D721Med (cell line): ENCODE measurements at places on chromosomes 6 and 20.

- DNase-seq, result no peak
Measured at GRCh38 chr6:49662892-49663261, 26.2 kb upstream of the RHAG start.

GRCh38 chr6:19067165-19067564 is 680.0 kb downstream of the RNF144B start:
- DNase-seq, result no peak

GRCh38 chr20:5969940-5970339 is 19.5 kb downstream of the MCM8 start:
- DNase-seq, result no peak

DNA sequence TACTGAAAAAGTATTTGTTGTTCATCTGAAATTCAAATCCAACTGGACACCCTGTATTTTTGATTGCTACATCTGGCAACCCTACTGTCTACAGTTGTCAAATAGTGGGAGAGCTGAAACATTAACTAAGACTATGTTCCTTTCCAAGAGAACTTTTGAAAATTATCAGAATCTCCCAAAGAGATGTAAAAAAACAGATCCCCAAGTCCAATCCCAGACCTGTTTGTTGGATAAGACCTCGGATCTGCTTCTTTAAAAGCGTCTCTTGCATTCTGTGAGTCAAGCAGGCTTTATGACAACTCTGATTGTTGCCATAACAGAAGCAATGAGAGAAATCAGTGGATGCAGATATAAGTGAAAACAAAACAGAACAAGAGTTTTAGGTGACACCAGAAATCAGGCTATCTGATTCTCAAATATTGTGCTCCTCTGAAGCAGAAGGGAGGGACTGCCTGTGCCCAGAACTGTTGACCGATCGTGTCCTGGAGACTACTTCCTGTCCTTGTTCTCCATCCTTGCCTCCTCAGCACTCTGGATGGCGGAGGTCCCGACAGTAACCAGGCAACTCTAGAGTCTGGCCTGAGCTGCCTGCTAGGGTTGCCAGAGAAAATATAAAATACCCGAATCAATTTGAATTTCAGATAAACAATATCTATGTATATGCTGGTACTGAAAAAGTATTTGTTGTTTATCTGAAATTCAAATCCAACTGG is 853.8 kb downstream of the MAFB start:
- no peak for DNase-seq

- peak; percentile 5 for DNase-seq
Measured at GRCh38 chr6:36720251-36721141, 22.9 kb downstream of the RAB44 start.

DNA sequence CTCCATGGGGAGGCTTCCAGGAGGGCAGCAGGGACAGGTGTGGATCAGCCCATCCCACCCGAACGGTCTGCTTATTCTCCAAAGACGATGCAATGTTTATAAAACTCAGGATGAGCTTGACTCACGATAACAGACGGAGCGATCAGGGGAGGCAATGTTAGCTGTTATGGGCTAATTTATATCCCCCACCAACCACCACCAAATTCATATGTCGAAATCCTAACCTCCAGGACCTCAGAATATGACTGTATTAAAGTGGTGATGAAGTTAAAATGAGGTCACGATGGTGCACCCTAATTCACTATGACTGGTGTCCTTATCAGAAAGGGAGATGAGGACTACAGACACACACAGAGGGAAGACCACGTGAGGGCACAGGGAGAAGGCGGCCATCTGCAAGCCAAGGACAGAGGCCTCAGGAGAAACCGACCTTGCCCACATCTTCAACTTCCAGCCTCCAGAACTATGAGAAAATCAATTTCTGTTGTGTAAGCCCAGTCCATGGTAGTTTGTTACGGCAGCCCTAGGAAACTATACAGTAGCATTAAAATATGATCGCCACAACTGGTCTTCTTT is 7.0 kb downstream of the ADTRP start:
- no peak for DNase-seq

DNA sequence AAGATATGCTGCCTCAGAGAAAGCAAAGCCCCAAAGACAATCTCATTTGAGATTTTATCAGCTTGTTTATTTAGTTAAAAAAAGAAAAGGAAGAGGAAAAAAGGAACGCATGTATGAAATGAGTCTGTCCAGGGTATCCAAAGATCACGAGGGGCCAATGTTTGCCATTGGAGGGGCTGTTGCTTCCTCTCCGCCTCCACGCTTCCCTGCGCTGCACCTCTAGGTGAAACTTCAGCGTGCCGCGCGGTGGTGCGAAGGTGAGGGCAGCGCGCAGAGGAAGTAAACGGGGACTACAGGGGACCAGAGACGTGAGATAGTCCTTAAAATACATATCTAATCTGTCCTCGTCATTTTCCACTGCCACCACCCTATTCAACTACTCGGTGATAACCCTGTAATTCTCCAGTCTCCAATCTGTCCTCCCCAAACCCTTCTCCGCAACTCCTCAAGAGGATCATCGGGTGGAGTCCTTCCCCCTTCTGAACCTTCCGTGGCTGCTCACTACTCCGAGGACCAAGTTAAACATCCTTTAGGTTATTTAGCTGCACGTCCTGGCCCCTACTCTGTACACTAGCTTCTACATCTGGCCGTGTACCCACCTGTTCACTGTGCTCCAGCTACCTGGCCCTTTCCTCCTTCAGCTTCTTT is 1.1 kb upstream of the DCBLD1 start:
- DNase-seq, result no peak

DNA sequence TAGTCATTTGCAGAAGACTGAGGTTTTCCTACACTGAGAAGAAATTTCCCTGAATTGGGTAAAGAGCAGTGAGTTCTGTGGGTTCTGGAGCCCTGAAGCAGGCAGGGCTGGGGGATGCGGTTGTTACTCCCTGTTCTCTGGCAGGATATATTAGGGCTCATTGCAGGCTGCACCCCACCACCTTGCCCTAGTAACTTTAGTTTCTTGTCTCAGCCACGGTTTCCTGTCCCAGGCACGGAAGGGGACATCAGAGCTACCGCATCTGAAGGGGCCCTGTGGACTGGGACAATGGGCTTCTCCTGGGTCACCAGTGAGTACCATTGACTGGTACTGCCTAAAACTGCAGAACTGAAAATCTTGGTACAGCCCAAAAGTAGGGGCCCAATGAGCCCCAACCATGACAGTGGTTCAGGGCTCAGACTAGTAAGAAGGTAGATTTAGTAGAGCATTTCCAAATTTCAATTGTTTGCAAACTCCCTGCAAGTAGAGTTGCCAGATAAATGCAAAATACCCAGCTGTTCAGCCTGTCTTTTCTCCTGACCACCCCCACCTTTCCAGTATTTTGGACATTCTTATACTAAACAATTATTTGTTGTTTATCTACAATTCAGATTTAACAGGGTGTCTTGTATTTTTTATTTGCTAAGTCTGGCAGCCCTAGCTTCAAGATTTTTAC is 54.5 kb upstream of the EYA2 start:
- DNase-seq, result no peak

GRCh38 chr6:136524339-136524935 is 25.8 kb downstream of the MAP7 start:
- no peak for DNase-seq

DNA sequence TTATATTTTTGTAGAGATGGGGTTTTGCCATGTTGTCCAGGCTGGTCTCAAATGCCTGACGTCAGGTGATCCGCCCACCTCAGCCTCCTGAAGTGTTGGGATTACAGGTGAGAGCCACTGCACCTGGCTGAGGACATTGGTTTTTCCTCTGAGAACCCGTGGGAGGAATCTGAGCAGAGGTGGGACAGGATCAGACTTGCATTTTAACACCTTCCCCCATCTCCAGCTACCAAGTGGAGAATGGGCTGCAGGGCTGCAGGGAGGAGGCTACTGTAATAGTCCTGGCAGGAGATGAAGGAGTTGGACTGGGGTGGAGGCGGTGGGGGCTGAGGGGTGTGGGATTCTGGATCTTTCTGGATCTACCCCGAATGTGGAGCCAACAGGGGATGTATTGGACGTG is 24.5 kb downstream of the FAM110A start:
- no peak for DNase-seq

- no peak for DNase-seq
Measured at GRCh38 chr20:58349570-58349969, 39.5 kb upstream of the VAPB start.

DNA sequence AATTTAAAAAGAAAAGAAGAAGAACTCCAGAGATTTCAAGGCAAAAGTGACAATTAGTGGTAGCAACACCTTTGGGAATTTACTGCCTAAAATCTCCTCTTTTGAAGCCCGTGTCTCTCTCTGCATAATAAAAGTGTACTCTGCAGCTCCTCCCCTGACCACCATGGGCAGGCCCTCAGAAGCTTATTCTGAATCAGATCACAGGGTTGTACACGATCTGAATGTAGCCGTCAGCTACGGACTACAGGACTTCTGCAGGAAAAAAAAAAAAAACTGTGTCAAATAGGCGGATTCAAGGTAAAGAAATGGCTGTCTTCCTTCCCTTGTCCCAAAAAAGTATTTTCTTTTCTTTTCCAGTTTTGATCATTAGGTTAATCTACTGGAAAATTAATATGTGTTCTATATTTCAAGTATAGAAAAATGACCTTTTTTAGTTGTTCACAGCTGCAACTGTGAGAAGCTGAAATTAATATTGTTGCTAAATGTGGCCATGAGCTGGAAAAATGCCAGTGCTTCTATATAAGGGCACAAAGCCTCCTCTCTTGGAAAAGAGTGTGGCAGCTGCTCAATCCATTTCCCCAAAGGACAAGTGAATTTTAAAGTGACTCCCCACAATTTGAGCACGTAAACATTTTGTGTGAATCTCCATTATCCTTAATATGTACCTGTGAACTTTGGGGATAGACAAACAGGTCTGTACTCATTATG is 397.4 kb downstream of the C6orf118 start:
- DNase-seq, result no peak

- DNase-seq, result no peak
Measured at GRCh38 chr6:152401978-152402377, 235.2 kb downstream of the SYNE1 start.

DNA sequence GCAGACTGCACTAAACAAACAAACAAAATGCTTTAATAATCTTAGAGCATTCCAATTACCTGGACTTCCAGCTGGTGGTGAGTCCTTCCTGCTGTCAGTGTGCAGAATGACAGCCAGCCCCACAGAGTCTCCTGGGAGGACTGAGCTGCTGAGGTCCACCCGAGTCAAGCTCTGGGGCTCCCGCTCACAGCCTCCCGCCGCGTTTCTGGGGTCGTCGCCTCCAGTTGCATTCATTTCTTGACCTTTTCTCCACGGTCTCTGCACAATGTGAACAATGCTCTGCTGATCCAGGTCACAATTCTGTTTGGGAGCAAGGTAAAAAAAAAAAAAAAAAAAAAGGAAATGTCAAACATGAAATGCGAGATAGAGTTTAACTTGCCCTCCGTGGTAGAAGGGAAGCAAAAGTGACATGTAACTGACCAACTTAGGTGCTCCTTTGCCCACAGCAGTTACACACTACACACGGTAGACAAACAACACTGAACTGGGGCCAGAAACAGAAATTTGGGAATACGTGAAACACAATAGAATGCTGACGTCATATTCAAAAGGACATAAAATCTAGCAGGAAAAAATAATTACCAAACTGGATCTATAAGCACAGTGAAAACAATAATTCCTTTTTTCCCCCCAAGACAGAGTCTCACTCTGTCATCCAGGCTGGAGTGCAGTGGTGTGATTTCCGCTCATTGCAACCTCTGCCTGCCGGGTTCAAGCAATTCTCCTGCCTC is 464.9 kb downstream of the PRKN start:
- DNase-seq, result no peak

GRCh38 chr6:143555071-143555492 is 43.6 kb upstream of the FUCA2 start:
- DNase-seq, result no peak

GRCh38 chr6:11824986-11825385 is 46.4 kb upstream of the ADTRP start:
- DNase-seq, result no peak

GRCh38 chr20:13581451-13581850 is 57.3 kb downstream of the TASP1 start:
- no peak for DNase-seq

- DNase-seq, result no peak
Measured at GRCh38 chr6:9704989-9705388, 709.9 kb downstream of the TFAP2A start.

- DNase-seq, result no peak
Measured at GRCh38 chr20:57455386-57455785, 64.2 kb downstream of the RBM38 start.

GRCh38 chr6:37480118-37480736 is 19.5 kb downstream of the CCDC167 start:
- no peak for DNase-seq

DNA sequence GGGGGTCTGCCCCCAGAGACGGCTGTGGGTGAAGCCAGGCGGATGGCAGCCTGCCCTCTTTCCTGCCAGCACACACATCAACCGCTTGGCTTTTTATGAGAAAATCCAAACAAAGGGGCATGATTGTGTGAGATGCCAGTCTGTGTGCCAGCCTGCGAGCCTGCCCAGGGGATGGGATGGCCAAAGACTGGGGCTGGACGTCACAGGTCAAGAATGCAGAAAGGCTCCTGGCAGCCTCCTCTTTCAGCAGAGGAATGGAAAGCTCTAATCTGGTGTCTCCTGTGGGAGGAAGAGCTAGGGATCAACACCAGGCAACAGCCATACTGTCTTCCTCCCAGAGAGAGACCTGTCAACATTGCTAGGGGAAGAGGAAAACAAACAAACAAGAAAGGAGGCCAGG is 15.8 kb downstream of the TUBB2B start:
- DNase-seq, result no peak

DNA sequence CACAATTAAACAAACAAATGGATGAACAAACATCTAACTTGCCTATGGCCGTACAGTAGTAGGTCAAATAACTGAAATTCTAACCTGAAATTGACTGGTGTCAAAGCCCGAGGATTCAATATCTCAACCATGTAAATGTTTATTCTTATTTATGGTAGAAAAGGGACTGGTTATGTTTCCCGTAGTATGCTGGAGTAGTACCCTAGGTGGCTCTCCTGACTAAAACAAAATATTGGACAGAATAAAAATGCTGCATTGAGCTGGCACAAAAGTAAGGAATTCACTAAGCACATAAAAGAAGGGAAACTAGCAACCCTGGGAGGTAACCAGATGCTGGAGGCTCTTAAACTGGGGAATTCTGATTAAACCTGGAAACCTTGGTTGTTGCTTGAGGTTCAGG is 117.1 kb upstream of the PREP start:
- no peak for DNase-seq

DNA sequence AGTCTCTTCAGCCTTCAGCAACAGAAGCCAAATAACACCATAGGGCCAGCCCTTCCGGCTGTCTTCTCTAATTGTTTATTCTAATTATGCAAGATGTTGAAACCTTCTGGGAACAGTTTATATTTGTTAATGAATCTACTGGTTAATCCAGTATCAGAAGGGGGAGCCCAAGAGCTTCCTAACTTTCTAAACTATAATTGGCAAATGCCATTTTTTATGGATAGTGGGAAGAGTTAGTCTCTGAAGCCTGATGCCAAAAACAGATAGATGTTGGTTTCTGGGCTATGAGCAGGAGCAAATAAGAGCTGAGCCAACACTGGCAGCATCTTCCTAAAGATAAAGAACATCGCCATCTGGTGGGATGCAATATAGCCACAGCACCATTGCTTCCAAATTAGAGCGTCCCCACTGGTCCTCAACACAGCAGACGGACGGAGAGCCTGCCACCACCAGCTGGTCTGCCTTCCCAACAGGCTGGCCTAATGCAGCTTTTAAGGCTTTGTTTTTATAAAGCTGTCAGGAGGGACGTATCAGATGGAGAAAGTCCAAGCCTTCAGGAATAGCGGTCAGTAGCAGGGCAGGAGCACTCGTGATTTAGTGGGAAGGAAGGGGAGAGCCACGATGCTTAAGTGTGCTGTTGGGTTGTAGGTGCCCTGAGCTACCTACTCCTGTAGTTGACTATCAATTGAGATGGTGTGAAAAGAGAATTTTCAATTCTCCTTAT is 118.8 kb downstream of the RALGAPA2 start:
- DNase-seq, result no peak
